Hypothalamus (tissue), 51 donors: ENCODE measurements at places on chromosomes 3 and 15.

GRCh38 chr3:71694358-71694999 is 30.7 kb downstream of the EIF4E3 start:
- DNase-seq, result no peak

DNA sequence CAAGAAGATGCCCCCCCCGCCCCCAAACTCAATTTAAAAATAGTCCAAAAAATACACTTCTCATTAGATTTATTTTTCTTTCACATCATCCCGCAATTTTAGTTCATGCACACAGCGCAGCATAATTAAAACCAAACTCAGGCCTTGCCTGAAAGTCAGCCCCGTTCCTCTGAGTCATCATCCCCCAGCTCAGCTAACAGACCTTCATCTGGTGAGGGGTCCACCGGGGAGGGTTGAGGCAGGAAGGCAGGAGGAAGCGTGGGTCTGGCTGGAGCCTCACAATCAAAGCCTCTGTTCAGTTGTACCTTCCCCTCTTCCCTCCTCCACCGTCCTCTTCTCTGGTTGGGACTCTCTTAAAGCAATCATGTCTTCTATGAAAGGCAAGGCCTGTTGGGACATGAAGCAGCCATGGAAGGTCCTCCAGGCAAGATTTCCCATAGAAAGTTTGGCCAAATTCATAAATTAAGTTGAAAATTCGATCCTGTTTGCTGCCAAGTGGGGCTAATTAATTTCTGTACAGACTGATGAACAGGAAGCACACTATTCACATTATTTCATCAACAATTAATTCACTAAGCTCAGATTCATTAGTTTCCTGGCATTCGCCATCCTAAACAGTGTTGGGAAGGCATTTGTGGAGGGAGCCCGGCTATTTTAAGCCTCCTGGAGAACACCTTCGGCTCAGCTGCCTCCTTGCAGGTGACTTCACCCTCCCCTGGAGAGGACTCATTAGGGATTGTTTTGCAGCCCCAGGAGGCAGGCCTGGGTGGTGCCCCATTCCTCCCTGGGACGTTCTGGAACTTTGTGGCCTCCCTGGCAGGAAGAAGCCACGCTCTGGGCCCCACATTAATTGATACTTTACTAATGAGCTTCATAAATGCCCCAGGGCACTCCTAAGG is 72.3 kb upstream of the BNC1 start:
- DNase-seq, result no peak

- DNase-seq, result no peak
Observed at GRCh38 chr3:135621184-135621920, 344.2 kb upstream of the PPP2R3A start.

- DNase-seq, result no peak
Observed at GRCh38 chr3:89783341-89783927, 676.0 kb downstream of the EPHA3 start.

GRCh38 chr15:26017665-26018064 is 154.5 kb upstream of the ATP10A start:
- no peak for DNase-seq

GRCh38 chr15:82093774-82094211 is 48.0 kb upstream of the MEX3B start:
- DNase-seq, result no peak

DNA sequence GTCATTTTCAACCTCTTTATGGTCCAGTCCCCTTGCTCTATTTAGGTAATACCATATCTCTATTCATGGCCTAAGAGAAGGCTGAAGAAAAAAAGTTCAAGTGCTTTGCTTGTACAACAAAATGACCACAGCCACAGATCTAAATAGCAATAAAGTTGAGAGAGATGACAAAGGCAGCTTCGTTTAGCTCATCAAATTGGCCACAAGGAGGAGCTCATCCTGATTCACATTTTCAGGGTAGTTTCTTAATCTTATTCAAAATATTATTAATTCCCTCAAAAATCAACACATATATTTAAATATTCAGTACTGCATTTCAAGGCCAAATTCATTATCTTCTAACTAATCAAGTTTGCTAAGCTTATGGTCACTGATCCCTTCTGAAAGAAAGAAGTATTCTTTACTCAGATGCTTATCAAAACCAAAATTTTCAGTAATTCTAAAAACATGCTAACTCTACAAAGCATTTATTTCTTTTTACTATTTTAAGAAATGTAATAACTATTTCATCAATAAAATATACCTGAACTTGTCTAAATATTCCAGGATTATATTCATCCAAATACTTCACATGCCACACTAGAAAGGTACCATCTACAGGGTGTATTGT is 85.5 kb downstream of the DMXL2 start:
- no peak for DNase-seq

- DNase-seq, result no peak
Observed at GRCh38 chr15:90201944-90202375, 830 bp downstream of the SEMA4B start.

GRCh38 chr15:80090041-80090440 is 30.6 kb downstream of the ZFAND6 start:
- DNase-seq, result no peak

DNA sequence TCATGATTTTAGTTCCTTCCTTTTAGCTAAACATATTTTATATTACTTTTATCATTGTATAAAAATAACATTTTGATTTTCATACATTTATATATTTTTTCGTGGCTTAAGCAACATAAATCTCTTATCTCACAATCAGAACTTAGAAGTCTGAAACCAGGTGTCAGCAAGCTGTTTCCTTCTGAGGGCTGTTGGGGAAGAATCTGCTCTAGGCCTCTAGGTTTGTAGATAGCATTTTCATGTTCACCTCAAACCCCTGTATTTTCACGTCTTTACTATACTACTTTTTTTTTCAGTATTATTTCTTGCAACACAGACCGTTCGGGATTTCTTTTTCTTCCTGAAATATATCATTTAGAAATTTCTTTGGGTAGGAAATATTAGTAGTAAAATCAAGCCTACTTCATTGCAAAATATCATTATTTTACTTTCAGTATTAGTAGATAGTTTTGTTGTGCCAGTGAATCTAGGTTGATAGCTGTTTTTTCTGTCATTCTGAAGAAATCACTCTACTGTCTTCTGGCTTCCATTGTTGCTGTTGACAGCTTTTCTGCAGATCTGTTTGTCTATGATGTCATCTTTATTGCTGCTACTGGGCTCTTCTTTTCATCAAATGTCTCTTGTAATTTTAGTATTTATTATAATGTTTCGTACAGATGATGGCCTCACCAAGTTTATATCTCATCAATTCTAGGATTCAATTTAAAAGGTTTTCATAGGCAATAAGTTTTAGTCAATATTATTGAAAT is 756.3 kb downstream of the VGLL3 start:
- no peak for DNase-seq

DNA sequence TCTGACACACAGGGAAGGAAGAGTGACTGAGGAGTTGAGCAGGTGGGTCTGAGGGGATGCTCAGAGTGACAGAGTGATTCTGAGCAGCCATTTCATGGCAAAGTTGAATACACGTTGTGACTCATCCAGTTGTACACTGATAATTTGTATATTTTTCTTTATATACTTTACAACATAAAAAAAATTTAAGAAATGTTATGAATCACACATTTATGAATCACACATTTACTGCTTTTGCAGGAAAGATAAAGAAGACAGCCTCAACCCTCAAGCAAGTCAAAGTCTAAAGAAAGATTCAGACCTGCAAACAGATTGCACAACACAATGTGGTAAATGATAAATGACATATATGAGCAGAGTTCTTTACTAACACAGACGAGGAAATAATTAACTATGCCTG is 21.0 kb upstream of the CHMP2B start:
- DNase-seq, result no peak

GRCh38 chr3:124860599-124860998 is 26.6 kb downstream of the ITGB5 start:
- no peak for DNase-seq

- no peak for DNase-seq
Observed at GRCh38 chr3:114439284-114439683, 145.5 kb downstream of the TIGIT start.

- no peak for DNase-seq
Observed at GRCh38 chr3:186273586-186273985, 88.4 kb downstream of the DGKG start.

GRCh38 chr3:135197246-135197645 is 402.2 kb downstream of the EPHB1 start:
- no peak for DNase-seq

GRCh38 chr15:86259589-86259988 is 179.9 kb downstream of the AGBL1 start:
- no peak for DNase-seq

DNA sequence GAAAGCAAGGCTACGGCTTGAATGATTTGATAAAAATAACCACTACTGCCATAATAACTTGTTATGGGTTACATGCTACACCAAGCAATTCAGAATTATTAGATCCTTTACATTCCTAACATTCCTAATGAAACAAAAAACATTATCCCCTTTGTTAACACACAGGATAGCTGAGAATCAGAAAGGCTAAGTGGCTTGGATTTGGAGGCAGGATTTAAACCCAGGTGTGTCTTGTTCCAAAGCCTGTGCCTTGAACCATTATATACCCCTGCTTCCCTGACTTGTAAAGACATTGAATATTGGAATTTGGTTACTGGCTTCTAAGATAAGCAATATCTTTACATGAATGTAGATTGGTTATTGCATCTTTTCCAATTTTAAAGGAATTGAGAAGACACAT is 417.1 kb upstream of the GOLIM4 start:
- no peak for DNase-seq

- DNase-seq, result no peak
Observed at GRCh38 chr15:24683736-24684135, 8.2 kb downstream of the NPAP1 start.

DNA sequence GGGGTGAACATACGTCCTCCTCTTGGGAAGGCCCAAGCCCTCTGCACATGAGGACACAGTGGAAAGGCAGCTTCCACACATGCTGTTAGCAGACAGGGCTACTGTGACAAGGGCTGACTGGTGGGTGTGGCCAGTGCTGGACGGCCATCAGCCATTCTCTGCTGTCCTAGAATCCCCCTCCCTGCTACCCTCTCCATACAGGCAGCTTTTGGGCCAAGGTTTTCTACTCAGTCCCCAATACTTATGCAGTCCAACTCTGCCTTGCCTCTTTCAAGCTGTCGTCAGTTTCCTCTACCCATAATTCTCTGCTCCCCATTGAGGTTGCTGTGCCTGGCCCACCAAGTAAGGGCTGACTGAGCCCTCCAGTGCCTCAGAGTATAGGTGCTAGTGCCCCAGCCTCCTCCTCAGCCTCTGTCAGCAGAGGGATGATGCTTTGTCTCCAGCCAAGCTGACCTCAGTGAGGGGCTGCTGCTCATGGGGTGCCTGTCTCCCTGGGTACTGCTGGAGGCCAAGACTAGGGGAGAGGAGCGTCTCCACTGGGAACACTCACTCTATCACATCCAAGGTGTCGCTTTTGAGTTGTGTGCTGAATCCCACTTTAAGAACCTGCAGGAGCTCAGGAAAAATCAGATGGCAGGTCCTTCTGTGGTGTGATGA is 2.8 kb downstream of the LOXL1 start:
- no peak for DNase-seq

DNA sequence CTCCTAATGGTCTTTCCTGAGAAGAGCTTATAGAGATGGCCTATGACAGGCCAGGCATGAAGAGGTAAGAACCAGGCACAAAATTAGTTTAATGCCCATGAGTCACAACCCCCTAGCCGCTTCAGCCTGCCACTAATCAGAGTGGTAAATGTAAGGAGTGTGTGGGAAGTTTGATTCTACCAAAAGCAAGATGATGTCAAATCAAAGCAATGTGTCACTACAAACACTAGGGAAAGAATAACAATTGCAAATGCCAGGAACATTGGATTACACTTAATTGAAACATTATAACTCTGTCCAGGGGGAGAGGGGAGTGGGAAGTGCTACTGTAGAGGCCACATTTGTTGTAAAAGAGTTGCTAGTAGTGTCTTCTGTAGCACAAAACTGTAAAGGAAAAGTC is 596.6 kb upstream of the AGTR1 start:
- DNase-seq, result no peak

GRCh38 chr3:16741890-16742289 is 136.7 kb upstream of the DAZL start:
- no peak for DNase-seq

DNA sequence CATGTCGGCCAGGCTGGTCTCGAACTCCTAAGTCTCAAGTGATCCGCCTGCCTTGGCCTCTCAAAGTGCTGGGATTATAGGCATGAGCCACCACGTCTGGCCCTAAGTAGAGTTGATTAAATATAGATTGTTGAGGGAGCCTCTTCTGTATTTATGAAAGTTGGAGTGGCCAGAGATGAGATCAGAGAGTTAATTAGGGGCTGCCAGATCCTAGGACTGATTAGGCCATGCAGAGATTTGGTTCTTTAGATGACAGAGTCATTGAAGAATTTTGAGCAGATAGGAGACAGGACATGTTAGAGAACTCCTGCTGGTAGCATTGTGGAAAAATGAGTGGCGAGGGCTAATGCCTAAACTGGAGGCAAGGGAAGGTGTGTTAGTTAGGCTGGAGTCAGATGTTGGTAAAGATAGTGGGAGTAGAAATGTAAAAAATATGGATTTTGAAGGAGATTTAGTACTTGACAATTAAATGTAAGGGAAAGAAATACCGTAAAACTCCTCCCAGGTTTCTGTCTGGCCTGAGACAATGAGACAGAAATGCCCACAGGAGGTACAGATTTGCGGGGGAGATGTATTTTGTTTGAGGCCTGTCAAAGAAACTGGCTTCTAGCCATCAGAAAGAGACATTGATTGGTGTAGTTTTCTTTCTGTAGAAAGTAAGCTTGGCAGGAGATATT is 23.4 kb downstream of the SACM1L start:
- DNase-seq, result no peak

- DNase-seq, result no peak
Observed at GRCh38 chr3:118110211-118110610, 924.4 kb downstream of the IGSF11 start.

DNA sequence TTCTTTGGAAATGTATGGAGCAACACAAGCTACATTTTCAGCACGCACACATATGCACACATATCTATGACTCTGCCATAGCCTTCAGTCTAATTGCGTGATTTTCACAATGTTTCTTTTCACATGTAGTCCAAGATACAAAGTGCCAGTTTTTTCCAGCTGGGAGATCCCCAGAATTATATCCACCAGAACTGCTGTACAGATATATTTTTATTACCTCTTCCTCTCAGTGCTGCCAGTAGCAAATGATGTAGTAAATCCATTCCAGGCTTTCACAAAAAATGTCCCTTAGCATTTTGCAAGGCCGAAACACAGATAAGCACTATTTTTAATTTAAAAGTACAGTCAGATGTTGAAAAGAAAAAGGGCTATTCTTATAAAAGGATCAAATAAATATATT is 719.8 kb upstream of the SEMA6D start:
- no peak for DNase-seq

- DNase-seq, result no peak
Observed at GRCh38 chr3:27024493-27024892, 344.7 kb downstream of the NEK10 start.

DNA sequence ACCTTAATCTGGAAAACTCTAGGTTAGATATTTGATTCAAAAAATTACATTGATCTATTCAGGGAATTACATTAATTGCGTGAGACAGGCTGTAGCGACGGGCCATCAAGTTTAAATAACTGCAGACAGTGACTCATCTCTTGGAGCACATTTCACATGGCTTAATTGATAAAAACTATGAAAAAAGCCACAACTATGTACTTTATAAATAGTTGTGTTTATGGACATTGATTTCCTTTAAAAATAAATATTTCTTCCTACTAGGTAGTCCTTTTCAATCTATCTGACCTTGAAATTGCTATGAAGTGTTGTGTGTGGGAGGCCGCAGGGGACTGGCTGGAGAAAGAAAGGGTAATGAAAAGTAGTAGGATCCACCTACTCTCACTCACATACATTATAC is 157.8 kb downstream of the IL1RAP start:
- no peak for DNase-seq
